Stimulated activated CD4-positive, alpha-beta T cell treated with anti-CD3 and anti-CD28 coated beads, Interleukin-2, amount 100 ng/mL, for 4 hours (primary cell): ENCODE measurements at places on chromosomes 2 and 18.

- DNase-seq = no peak
Measured at GRCh38 chr2:1222056-1222455, 191.2 kb upstream of the TPO start.

GRCh38 chr2:187477051-187477450, 29.0 kb upstream of the CALCRL start:
- no peak for DNase-seq

DNA sequence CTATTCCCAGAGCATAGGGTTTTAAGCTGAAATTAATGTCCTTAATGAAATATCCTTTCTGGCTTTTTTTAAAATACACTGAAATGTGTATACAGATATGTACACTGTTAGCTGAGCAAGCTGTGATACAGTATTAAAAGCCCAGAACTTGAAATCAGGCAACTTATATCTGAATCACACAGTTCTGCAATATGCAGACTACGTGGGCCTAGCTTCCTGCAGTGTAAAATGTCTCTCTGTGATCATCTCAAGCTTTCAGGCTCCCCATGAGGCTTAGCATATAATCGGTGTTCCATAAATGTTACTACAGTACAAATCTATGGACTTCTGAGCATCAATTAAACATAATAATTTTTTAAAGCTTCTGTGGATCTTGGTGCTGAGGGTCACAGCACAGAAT, 8.2 kb downstream of the FBXO15 start:
- DNase-seq = no peak

- no peak for DNase-seq
Measured at GRCh38 chr2:27155069-27155520, 6.3 kb downstream of the TCF23 start.

DNA sequence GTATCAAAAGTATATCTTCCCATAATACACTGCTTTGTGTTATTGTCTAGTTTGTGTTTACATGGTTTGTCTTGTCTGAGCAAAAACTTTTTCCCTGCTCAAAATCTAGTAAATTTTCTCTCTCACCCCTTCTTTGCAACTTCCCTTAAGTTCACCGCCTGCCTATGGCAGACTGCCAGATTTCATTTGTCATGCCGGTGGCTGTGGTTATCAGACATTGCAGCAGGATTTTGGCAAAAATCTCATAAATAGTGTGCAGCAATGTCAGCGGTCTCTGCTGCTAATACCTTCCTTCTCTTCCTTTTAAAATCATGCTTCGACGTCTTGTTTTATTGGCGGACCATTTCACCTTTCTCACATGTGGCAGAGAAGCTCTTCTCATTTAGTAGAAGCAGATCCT, 45.6 kb upstream of the TMEM178A start:
- DNase-seq = no peak

- DNase-seq = no peak
Measured at GRCh38 chr2:7984693-7985353, 697.0 kb upstream of the ID2 start.
